ENCODE measurements at places on chromosomes 11 and 22.

DNA sequence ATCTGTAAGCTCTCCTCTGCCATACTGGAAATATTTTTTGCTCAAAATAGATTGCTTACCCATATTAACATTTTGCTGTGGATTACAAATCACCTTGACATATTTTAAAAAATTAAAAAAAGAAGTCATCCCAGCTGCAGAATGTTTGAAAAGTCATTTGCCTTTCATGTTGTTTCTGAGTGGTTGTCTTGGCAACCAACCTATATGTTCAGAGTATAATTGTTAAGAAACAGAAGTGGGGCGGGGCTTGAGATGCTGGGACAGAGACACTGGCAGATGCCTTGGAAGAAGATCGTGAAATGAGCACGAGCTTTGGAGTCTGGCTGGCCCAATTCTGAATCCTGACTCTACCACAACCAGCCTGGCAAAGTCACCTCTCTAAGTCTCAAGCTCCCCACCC, 348.2 kb downstream of the LARGE1 start:
- no peak for DNase-seq

- no peak for DNase-seq
Observed at GRCh38 chr11:122642971-122643370, 12.6 kb upstream of the UBASH3B start.

DNA sequence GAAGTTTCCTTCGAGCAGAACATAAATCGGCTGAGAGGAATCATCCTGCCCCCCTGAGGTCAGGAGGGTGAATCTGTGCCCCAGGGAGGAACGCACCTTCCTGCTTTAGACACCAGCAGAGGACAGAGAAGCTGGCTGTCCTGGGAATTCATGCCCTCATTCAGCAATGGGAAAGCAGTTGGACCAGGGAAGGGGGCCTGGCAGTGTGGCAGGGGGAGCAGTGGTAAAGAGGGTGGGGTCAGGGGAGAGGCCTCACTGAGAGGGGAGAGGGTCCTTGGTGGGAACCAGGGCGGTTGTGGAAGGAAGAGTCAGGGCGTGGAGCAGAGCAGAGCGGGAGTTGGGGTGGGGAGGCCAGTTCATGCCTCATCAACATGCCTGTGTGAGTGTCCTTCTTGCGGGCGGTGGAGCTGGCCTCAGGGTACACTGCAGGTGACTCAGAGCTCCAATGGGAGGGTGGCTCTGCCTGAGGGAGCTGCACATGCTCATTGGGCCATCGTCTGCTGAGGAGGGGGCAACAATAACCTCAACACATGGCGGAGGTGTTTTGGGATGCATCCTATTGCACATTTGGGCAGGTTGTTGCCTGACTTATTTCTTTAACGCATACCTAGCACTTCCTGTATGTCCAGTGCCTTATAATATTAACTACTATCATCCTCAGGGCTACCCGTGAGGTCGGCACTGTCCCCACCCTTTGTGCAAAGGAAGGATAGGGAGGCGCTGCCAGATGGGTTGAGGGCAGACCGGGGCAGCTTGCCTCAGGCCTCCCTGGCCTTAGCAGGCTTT, 23.2 kb downstream of the MED15 start:
- DNase-seq, result no peak

DNA sequence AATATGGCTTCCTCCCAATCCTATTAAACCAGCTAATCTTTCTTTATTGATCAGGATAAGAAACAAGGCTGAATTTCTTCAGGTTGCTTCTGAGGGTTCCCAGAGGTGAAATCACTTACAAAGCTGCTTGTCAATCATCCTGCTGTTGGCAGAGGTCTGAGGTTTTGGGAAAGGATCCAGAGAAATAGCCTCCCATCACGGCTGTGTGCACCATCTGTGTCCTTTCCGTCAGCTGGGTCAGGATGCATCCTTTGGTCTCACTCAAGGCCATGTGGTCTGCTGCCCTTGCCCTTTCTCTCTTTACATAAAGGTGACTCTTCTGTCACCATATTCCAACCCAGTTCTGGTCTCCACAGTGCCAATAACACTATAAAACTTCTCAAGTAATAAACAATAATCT, 113.4 kb upstream of the TEAD1 start:
- no peak for DNase-seq

GRCh38 chr11:64090806-64091516, 55.2 kb downstream of the FLRT1 start:
- no peak for DNase-seq

- DNase-seq, result no peak
Observed at GRCh38 chr11:46369458-46370152, 11.9 kb upstream of the MDK start.

DNA sequence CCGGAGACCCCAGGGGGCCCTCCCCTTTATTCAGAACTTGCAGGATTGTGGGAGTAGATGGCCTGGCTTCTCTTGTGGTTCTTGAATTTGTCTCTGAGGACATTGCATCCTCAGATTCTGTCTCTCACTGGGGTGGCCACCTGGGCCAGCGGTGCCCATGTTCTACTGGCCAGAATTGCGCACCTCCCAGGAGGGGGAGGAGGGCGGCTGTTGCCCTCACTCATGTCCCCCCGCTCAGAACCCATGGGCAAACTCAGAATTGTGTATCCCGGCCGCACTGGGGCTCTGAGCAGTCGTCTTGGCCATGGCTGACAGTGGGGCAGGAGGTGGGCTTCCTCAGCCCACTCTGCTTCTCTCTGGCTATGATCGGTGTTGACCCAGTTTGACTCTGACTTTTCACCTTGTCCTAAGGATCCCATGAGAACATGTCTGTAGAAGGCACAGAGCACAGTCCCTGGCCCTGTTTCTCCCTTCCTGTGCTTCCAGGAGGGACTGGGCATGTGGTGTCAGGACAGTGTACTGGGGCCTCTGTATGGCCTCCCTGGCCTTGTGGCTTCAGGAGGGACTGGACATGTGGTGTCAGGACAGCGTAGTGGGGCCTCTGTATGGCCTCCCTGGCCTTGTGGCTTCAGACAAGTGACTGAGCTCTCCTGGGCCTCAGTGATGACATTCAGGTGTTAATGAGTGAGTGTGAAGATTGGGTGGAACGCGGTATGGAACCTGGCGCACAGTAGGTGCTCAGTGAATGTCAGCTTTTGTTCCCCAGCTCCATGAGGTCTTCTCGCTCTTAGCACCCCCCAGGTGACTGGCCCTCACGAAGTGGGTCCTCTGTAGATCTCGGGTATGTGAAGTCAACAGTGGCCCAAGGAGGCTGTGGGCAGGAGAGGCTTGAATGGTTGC, 99.3 kb downstream of the TBC1D22A start:
- DNase-seq, result no peak

DNA sequence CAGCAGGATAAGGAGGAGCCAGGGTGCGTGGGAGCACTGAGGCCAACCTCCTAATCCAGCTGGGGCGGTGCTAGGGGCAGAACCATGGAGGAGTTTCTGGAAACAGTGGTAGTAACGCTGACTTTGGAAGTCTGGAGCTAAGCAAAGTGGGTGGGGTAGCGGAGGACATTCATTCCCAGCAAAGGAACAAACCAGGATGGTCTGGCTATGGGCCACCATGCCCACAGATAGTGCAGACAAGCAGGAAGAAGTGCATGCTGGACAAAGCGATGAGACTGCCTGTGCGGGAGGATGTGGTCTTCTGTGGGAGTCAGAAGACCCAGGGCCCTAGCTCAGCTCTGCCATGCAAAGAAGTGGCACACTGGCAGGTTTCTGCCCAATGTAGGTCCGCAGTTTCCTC, 71.6 kb upstream of the CSNK2A3 start:
- DNase-seq, result no peak

- DNase-seq, result no peak
Observed at GRCh38 chr11:124179310-124179709, 3.8 kb upstream of the OR10D3 start.

DNA sequence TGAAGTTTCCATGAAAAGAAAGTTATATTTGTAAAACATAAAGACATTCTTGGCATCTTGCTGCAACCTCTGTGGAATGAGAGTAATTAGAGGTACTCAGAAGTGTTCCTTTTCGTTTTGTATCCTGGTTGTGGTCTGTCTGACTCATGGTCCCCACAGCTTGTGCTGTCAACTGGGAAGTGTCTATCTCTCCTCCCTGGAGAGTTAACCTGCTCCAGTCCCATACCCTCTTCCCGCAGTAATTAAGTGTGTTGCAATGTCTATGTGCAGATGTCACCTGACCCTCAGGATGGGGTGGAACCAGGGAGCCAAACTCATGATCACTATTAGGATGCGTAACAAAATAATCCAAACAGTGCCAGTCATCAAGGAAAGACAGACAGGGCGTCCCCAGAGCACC, 23.0 kb upstream of the ZDHHC13 start:
- DNase-seq, result no peak

GRCh38 chr11:119493712-119494111, 70.7 kb upstream of the THY1 start:
- no peak for DNase-seq

DNA sequence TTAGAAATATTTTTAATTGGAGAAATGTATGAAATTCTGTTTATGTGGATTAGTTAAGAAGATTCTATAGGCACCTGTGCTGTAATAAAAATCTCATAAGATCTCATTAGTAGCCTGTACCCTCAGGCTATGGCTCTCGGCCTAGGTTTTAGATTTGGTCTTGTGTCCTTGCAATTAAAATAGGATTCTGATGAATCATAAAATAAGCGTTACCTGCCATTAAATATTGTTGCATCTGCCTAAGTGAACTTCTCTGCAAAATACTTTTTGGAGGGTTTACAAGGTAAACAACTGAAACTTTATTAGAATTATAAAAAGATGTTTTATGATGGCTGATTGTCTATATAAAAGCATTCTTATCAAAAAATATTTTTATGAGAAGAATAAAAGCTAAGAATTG, 804.1 kb upstream of the ANO3 start:
- no peak for DNase-seq

GRCh38 chr11:19628018-19628417, 84.6 kb upstream of the NAV2 start:
- DNase-seq, result no peak

GRCh38 chr11:92528001-92528400, 303.4 kb downstream of the FAT3 start:
- no peak for DNase-seq

Data from SHP77 treated with DMSO at 0.1 percent for 48 hours (cell line).